Renal pelvis (tissue), 12 donors: ENCODE measurements at places on chromosomes 1 and 21. TPM values are rescaled to one million over a fixed set of nuclear protein-coding genes. Genes with fewer than 3 reads are reported as not detected.

DNA sequence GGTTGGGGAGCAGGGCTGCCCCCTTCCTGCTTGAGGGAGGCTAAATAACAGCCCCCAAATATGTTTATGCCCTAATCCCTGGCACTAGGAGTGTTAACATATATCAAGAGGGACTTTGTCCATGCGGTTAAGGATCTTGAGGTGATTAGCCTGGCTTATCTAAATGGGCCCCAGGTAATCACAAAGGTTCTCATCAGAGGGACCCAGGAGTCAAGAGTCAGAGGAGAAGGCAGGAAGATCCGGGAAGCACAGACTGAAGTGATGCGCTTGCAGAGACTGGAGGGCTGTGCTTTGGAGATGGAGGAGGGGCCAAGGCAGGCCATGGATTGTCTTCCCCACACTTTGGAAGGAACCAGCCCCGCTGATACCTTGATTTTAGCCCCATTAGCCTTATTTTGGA is 86.4 kb downstream of the IER5 start:
- DNase-seq = no peak

GRCh38 chr1:221939607-221940006 is 197.7 kb upstream of the DUSP10 start:
- no peak for DNase-seq

DNA sequence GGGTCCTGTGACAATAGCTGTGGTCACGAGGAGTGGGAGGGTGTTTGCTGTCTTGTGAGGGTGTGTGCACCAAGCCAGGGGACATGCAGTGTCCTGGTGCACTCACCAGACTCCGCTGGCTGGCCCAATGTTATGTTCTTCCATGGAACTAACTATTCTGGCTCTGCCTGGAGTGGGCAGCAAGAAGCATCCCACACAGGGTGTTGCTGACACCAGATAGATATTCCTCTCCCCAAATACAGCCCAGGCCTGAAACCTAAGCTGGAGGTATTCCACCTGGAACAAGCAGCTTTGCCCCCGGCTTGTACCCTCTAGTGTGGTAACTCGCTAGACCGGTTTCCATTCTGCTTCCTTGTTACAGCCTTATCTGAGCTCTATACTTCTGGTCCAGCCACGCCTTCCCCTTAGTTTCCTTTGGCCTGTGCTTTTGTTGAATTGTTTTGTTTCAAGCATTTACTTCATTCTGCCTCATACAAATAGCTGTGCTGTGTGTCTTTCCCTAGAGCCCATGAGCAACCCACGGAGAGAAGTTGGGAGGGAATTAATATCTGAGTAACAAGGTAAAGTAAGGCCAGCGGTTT is 14.7 kb upstream of the LY9 start:
- peak; percentile 59 for DNase-seq

DNA sequence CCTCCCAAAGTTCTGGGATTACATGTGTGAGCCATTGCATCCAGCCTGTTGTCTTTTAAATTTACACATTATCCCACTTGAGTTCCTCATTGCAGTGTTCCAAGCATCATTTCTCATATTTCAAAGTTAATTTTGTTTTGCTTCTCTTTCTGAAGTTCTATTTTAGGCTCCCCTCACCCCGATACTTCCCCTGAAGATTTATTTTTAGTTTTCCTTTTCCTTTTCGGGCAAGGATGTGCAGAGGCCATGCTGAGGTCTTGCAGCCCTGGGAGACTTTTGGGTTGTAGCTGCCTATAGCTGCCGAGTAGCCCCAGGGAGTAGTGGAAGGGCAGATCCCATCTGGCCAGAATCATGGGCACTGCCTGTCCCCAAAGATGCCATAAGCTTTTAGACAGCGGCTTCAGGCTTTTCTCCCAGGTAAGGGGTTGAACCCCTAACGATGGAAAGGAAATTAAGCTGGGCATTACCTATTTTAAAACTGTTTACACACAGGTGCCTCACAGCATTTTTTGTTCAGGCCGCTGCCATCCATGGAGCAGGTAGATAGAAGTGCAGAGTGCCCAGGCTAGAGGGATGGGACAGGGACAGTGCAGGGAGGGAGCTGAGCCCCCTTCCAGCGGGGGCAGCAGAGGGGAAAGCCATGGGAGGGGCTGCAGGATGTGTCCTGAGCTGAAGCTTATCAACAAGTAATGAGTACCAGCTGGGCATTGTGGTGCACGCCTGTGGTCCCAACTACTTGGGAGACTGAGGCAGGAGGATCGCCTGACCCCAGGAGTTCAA is 15.9 kb downstream of the PSEN2 start:
- no peak for DNase-seq

- DNase-seq = no peak
These were observed 221.9 kb downstream of the PBX1 start for GRCh38 chr1:164780863-164781262.

DNA sequence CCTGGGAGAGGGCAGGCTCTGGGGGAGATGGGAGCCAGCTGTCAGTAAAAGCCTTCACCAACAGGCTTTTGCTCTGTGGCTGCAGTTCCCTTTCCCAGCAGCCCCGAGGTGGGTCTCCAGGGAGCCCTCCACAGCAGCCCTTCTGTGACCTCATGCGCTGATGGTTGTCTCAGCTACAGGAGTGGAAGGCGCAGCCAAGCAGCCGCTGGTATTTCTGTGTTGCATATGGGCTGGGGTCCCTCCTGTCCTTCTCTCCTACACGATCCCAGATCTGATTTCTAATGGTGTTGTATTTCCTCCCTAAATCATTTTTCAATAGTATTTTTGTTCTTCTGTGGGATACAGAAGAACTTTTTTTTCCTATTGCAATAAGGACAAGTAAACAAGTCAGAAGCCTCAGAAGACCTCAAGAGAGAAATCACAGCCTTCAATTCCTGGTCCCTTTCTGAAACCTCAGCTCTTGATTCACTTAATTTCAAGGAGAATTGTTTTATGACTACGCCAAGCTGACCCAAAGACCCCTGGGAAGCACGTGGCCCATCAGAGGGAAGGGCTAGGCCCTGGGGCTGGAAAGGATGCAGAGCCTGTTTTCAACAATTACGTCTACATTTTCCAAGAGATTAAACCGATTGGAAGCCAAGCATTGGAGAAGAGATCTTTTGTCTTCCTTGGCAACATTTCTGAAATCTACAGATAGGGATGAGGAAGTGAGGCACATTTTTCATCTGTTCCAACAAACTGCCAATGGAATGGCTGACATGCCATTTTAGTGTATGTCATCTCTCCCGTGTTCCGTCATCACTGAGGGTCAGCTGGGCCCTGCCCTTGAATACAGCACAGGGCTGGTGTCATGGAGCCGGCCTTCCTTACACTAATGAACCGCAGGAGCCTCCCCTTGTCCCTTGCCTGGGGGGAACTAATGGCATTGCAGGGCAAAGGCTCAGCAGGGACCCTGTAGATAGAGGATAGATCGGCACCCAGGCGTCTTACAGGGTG is 42.0 kb upstream of the SCCPDH start:
- DNase-seq = peak; percentile 77

DNA sequence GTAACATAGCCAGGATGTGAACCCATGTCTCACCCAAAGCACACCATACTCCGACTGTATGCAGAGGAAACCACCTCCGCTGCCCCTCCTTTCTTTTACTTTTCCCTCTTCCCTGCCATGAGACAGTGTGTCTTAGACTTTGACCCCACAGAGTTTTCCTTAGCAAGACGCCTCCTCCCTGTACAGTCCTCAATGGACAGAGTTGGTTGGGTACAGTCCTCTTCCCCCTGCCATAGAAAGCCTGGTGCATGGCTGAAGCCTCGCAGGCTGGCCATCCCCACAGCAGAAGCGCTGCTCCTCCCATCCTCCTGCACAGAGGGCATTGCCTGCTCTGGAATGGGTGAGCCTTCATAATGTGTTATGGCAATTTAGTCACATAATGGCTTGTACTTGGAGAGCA is 127.9 kb downstream of the PLPP3 start:
- no peak for DNase-seq

OBSCN gene
- 48.5 TPM for polyA plus RNA-seq

HRNR gene
- 1.2 TPM for polyA plus RNA-seq

GBP2 gene
- 2.8 TPM for polyA plus RNA-seq

SMIM1 gene
- 26.5 TPM for polyA plus RNA-seq
